AG04450 (cell line): ENCODE measurements at places on chromosomes 7 and 10. TPM values are rescaled to one million over a fixed set of nuclear protein-coding genes. Genes with fewer than 3 reads are reported as not detected.

Gene MBLAC1
- polyA plus RNA-seq, result 0.55 and 0.56 TPM in 2 replicates

Gene RNF32
- polyA plus RNA-seq, result 0.98 and 1.3 TPM in 2 replicates

Gene VSTM4
- 3.6 and 3.9 TPM in 2 replicates for polyA plus RNA-seq

DNA sequence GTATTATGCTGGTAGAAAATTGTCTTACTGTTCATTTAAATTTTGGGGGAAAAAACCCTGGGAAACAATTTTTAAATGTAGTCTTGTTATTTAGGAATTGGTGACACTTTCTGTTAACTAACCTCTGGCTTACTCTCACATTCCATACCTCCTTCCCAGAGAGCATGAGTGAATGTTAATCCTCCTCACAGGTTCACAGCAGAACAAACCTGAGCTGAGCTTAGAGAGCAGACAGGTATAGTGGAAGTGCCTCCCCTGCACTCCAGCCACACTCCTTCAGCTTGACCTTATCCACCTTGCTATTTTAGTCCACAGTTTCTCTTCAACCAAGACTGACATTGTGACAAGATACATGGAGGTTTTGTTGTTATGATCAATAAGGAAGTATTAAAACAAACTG is 235.9 kb downstream of the FOXP2 start:
- no peak for DNase-seq

Gene PRLHR
- not detected in 2 replicates for polyA plus RNA-seq

Gene SPDYE1
- polyA plus RNA-seq, result not detected in 2 replicates

Gene NUDT1
- polyA plus RNA-seq, result 11.5 and 15.2 TPM in 2 replicates

Gene LDB1
- polyA plus RNA-seq, result 95.7 and 106 TPM in 2 replicates

Gene CLRN3
- polyA plus RNA-seq, result not detected in 2 replicates

- no peak for DNase-seq
These were observed 103.3 kb downstream of the DIP2C start for GRCh38 chr10:586151-586550.

Gene STARD3NL
- 63.8 and 93.4 TPM in 2 replicates for polyA plus RNA-seq

Gene MACC1
- 0.06 and 0.07 TPM in 2 replicates for polyA plus RNA-seq

- no peak for DNase-seq
These were observed 124.5 kb upstream of the SLC13A1 start for GRCh38 chr7:123324283-123324682.

DNA sequence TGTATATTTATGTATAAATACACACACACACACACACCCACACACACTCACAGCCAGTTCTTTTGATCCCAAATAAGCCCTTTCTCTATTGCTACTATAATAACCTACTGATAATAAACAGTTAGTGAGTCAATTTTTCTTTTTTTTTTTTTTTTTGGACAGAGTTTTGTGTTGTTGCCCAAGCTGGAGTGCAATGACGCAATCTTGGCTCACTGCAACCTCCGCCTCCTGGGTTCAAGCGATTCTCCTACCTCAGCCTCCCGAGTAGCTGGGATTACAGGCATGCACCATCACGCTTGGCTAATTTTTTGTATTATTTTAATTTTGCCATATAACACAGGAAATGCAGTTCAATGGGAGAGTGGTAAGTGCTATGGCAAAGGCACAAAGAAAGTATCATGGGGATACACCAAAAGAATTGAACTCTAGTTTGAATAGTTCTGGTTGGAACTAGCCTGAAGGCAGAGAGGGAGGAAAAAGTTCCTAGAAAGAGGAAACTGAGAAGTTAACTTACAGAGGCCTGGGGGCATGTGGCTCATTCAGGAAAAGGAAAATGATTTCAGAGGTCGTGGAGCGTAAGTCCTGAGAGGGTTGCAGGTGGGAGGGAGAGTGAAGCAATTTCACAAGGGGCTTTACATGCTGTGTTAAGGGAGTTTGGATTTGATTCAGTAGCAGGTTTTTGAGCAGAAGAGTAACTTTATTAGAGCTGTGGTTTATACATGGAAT is 44.4 kb upstream of the JCAD start:
- no peak for DNase-seq

Gene SORBS1
- 0.40 TPM in 2 replicates for polyA plus RNA-seq

Gene BTBD16
- not detected in 2 replicates for polyA plus RNA-seq

GRCh38 chr7:50721661-50722259 is 60.9 kb downstream of the GRB10 start:
- DNase-seq, result no peak

Gene SPAM1
- polyA plus RNA-seq, result not detected in 2 replicates

- DNase-seq, result no peak
These were observed 85.7 kb upstream of the BET1 start for GRCh38 chr7:94089806-94090205.

GRCh38 chr10:5506246-5506645 is 6.9 kb upstream of the CALML5 start:
- DNase-seq, result no peak

GRCh38 chr10:31456468-31456867 is 137.5 kb downstream of the ZEB1 start:
- no peak for DNase-seq

DNA sequence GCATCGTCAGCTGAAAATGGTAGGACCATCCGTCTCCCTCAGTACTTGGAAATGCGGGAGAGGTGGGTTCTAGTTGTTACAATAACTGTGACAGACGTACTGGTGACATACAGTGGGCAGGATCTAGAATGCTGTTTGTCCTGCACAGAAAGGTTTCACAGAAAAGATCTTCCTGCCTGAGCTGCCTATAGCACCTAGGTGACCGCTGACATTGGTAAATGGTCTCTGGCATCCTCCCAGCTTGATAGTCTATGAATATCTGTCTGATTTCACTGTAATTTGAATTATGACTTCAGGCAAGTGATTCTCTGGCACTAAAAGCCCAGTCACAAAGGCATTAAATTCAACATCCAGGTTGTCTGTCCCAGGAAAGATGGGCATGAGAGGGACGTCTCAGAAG is 38.2 kb upstream of the CCDC3 start:
- DNase-seq, result no peak

Gene SPDYE6
- not detected in 2 replicates for polyA plus RNA-seq
